ENCODE measurements at places on chromosomes 6 and 20. TPM values are rescaled to one million over a fixed set of nuclear protein-coding genes. Genes with fewer than 3 reads are reported as not detected.

DNA sequence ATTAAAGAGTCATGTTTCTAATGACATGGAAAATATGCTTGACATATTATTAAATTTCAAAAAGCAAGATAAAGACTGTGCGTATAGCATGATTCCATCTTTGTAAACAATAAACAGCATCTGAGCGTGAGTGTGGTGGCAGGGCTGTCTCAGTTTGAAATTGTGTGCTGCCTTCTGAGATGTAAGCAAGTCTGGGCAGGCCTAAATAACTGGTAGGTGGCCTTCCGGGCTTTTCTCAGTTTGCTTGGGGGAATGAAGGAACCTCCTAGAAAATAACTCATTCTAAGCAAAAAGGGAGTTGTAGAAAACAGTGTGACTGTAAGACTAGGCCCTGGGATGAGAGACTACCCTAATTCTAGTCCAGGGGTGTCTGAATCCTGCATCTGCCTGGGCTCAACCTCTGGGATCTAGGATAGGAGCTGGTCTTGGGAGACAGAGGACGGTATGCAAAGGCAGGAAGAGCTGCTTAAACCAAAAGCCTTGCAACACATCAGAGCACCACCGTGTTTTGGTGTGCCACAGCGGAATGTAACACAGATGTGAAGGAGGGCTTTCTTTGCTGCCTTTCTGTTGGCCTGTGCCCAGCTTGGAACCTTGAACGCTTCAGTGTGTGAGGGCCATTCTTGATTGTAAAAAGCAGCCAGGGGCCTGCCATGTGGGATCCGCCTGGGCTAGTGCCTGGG, 63.5 kb upstream of the L3MBTL3 start:
- DNase-seq: no peak

DNA sequence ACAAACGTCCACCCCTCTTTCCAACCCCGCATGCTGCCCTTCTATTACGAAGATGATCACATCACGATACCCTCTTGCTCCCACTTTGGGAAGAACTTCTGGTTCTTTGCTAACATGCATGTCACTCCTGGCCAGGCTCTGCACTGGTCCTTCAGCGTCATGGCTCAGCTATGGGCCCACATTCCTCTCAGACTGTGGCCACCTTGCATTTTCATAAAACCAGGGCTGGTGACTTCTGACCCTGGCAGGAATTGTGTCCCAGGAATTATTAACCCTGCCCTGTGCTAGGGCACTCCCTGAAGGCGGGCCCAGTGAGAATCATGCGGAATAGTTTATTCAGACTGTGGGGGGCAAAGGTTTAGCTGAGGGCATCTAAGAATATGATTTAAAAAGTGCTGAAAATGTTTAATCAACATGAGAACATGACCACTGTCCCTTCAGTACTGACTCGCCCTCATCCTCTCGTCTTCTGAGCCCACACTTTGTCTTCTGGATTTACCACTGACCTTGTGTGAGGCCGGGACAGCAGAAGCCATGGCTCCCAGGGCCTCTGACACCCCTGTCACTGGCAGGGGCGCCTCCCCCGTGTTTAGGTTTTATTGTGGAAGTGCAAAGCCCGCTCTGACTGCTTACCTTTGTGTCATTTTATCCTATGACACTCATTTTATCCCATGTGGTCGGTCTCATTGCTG, 38.1 kb upstream of the THBS2 start:
- no peak for DNase-seq

- no peak for DNase-seq
Measured at GRCh38 chr6:85449388-85449817, 480 bp upstream of the NT5E start.

- no peak for DNase-seq
Measured at GRCh38 chr20:18692447-18692846, 104.6 kb downstream of the DTD1 start.

GRCh38 chr20:9374480-9374879, 139.9 kb upstream of the LAMP5 start:
- no peak for DNase-seq

DNA sequence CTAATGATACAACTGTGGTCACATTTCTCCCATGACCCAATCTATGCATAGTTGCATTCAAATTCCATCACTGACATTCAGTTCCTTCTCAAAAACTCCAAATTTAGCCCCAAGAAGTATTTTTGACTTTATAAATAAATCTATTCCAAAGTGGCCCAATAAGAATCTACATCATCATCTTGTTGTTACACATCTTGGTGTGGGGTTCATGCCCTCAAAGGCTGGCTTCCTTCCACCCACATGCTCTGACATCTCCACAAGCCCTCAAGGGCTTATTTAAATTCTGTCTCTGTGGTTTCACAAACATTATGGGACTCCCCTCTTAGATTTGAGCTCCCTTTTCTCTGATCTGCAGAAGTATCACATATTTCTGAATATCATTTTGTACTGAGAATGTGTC, 585.3 kb upstream of the BTBD3 start:
- no peak for DNase-seq

The SLC22A7 gene
- polyA plus RNA-seq: 0.76 TPM

The ALDH8A1 gene
- 14.0 TPM for polyA plus RNA-seq

DNA sequence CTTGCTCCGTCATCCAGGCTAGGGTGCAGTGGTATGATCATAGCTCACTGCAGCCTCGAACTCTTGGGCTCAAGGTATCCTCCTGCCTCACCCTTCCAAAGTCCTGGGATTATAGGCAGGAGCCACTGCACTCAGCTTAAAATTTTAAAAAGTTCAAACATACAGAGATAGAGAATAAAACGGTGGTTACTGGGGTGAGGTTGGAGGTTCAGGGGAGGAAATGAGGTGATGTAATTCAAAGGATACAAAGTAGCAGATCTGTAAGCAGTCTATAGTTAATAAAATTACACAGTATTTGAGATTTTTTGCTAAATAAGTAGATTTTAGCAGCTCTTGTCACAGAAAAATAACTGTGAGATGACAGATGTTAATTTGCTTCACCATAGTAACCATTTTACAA, 7.5 kb upstream of the AFG1L start:
- no peak for DNase-seq

Measured in left renal pelvis (tissue), 4 donors.